ENCODE measurements at places on chromosomes 3 and 15. TPM values are rescaled to one million over a fixed set of nuclear protein-coding genes. Genes with fewer than 3 reads are reported as not detected.

The SI gene
- not detected for total RNA-seq

DNA sequence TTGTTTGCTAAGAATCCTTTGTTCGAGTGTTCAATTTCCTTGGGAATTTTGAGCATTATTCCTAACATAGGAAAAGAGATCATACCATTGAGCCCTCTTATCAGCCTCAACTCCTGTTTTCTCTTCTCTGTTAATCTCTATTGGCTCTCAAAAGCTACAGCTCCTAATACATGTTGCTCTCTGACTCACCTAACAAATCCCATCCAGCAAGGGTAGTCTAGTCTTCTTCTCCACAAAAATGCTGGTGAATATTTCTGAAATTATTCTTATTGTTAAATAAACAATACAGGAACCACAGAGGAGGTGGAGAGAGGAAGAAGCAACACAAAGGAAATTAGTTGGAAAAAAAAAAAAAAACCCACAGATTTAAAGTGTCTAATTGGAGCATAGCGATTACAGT lies 325.8 kb upstream of the NAALADL2 start:
- DNase-seq: no peak

The MYL3 gene
- not detected for total RNA-seq

DNA sequence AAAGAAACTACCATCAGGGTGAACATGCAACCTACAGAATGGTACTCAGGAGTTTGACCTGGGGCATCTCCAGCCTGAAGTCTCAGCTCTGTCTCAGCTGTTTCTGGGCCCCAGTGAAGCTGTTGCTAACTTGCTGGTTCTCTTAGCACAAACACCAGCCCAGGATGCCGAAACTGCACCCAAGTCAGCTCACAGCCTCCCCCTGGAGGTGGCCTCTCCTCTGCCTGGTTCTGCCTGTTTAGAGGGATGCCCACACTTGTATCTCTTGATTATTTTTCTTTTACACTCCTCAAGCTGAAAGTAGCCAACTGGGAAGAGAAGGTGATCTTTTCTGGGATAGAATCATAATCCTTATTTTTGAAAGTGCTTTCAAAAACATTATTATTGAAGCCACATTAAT lies 289.0 kb upstream of the RASGRP1 start:
- no peak for DNase-seq

DNA sequence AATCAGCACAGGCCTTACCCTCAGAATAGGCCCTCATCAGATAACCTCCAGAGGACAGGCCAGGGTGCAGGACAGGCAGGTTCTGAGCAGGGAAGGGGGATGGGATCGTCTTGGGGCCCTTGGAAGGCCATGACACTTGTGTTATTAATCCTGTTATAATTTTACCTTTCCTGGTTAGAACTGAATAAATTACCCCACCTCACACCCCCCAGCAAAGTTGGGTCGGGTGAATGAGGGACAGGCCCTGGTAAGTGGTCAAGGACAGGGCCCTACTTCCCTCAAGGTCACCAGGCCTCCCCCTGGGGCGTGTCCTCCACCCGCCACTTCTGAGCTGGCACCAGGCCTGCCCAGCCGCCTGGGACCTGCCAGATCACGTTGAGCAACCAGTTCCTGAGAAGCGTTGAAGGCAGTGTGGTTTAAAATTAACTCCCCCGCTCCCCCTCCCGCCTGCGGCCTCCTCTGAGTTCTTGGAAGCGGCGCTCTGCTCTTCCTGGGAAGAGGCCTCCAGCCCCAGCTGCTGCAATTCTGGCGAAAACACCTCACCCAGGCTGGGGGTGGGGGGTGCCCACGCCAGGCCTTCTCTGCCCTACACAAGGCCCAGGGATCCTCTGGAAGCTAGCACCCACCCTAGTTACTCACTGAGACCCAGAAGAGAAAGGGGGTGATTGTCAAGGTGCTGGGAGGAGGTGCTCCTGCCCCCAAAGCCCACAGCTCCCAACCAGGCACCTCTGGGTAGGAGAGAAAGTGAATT lies 10.6 kb downstream of the CISH start:
- no peak for DNase-seq

DNA sequence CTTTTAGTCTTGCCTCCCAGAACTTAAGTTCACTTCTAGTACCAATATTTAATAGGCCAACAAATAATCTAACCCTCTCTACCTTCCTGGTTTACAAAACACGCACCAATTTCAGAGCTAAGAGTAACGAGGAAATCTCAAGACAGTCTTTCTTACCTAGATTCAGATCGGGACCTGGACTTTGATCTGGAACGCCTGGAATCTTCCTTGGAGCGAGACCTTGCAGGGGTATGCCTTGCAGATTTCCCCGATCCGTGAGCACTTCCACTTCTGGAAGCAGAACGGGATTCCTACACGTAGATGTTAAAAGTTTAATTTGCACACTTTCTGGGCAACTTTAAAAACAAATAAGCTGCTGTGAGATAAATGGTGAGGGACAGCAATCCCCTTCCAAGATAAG lies 11.4 kb downstream of the TRA2B start:
- no peak for DNase-seq

The SLC12A1 gene
- not detected for total RNA-seq

DNA sequence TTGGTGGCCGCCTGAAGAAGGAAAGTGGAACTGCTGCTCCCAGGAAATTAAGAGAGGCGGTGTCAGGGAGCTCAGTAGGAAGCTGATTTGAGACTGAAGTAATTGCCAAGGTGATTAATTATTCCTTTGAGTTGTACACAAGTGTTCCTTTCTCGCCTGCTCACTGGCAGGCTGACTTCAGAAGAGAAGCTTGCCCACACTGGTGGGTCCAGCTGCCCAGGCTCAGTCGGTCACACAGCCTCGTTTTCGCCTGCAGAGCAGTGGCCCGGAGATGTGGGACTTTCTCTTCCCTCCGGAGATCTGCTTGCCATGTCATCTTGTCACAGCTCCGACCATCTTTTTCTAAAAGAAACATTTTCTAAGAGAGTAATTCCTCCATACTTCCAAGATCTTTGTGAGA lies 478.0 kb downstream of the MCTP2 start:
- no peak for DNase-seq

The MUC20 gene
- not detected for total RNA-seq

DNA sequence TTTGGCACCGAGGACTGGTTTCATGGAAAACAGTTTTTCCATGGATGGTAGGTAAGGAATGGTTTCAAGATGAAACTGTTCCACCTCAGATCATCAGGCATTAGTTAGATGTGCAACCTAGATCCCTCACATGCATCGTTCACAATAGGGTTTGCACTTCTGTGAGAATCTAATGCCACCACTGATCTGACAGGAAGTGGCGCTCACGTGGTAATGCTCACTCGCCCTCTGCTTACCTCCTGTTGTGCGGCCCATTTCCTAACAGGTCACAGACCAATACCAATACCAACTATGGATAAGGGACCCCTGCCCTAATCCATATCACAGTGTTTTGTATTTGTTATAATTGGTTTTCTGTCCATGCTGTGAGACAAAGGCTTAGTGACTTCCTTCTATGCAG lies 58.9 kb downstream of the SLMAP start:
- no peak for DNase-seq

DNA sequence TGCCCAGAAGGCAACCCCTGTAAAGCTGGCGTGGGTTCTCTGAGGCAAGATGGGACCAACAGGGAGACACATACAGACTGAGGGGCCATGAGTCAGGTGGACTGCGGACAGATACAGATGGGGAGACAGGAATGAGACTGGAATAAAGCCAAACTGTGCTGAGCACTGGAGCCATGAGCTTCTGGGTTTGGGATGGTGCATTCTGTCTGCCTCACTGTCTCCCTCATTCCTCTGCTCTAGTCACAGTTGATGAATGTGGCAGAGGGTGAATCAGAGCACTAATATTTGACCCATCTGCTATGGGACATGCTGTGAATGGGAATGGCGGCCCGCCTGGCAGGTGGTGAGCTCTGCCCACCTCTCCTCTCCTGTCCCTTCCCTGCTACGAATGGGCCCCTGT lies 262.9 kb downstream of the EPHB1 start:
- DNase-seq: no peak

DNA sequence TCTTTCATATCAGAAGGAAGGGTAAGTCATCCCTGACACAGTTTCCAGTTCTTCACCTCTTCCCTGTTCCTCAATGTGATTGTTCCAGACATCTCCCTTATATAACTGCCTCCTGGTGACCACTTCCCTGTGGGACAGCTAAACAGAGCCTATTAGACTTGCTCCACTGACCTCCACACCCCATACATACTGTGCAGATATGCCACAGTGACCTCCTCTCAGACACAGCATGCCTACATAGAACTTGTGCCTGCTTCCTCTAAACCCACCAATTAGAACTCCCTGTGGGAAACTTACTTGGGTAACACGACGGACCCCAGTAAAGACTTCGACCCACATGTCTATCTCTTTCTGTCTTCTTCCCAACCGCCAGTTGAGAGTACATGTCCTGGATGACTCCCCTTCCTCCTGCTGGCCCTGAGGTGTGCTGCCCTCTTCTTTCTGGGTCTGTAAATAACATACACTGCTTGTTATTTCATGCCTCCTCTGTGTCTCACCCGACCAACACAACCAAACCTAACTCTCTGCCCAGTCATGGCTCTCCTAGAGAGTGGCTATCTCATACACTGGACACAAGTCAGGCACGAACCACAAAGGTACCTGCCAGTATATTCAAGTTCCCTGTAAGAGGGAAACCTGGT lies 53.0 kb downstream of the IGSF11 start:
- no peak for DNase-seq

- no peak for DNase-seq
These were observed 58.8 kb downstream of the KAT2B start for GRCh38 chr3:20099060-20099459.

GRCh38 chr3:187447737-187448136 lies 79.6 kb downstream of the RTP4 start:
- no peak for DNase-seq

GRCh38 chr15:90039996-90040395 lies 38.9 kb downstream of the ZNF710 start:
- no peak for DNase-seq

DNA sequence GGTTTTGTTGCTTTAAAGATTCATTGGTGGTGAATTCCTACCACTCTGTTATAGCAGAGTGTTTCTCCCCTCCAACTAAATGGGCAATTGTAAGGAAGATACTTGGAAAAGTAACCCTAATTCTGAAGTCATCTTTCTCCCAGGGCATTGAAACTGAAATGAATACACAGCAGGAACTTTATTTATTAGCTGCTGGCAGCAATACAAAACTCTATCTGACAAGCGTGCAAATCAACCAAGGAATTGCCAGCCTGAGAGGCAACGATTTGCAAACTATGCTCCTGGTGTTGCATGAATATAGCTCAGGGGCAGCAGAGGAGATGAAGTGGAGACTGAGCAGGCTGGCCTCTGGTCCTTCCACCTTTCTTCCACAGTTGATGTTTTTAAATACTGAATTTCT lies 48.9 kb downstream of the CD200R1 start:
- DNase-seq: no peak

- no peak for DNase-seq
These were observed 14.4 kb upstream of the ACAN start for GRCh38 chr15:88788816-88789215.

The CCR4 gene
- 0.10 TPM for total RNA-seq

DNA sequence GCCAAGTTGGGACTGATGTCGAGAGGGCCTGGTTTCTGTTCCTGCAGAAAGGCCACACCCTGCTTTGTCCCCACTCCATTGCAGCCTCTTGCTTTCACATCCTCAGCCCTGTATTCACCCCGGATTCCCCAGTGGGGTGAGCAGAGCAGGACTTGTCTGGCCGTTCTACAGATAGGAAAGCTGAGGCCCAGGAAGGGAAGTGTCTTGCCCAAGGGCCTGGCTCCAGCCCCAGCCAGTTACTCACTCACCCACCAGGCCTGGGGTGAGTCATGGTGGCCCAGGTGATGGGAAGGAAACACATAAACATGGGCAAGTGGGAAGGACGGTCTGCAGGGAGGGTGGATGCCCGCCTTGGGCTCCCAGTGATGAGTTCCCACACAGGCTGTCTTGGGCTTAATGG lies 6.1 kb upstream of the DUSP7 start:
- DNase-seq: no peak

GRCh38 chr3:193499801-193500485 lies 54.8 kb downstream of the ATP13A4 start:
- DNase-seq: no peak

The MAN2A2 gene
- 77.2 TPM for total RNA-seq

The LRTM1 gene
- total RNA-seq: not detected

The CCDC33 gene
- not detected for total RNA-seq

The NEO1 gene
- 7.5 TPM for total RNA-seq

Data from Panc1 (cell line).